ENCODE measurements at places on chromosomes 12 and 14.

DNA sequence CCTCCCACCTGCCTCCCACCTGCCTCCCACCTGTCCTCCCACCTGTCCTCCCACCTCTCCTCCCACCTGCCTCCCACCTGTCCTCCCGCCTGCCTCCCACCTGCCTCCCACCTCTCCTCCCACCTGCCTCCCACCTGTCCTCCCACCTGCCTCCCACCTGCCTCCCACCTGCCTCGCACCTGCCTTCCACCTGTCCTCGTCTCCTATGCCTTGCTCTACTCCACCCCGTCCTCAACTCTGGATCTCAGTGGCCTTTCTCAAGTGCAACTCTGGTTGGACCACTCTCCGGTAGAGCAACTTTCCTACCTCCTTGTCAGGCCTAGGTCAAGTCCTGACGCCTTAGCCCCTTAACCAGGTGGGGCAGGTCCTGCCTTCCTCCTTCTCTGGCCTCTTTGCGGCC, 29.3 kb upstream of the PEX5 start:
- no peak for DNase-seq

GRCh38 chr14:104706733-104707607, 17.1 kb upstream of the ADSS1 start:
- no peak for DNase-seq

DNA sequence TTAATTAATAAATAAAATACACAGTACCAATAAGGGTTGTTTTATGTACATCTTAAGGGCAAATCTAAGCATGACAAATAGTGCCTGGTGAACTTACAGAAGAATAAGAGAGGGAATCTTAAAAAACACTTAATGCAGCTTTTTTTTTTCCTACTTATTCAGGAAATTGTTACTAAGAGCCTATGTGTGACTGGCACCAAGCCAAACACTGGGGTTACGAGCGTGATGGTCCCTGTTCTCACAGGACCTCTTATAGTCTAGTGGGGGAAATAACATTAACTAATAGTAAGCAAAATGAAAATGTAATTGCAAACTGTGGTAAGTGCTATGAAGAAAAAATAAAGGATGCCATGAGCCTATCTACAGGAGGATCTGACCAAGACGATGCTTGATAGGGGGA, 53.6 kb downstream of the RTN1 start:
- DNase-seq = no peak

GRCh38 chr12:124582108-124582424, 14.7 kb upstream of the NCOR2 start:
- DNase-seq = no peak

GRCh38 chr14:66643344-66643743, 135.4 kb downstream of the GPHN start:
- no peak for DNase-seq

GRCh38 chr14:101564819-101565698, 3.8 kb downstream of the DIO3 start:
- DNase-seq = no peak

- DNase-seq = no peak
Measured at GRCh38 chr12:94625531-94625930, 24.8 kb downstream of the TMCC3 start.

- no peak for DNase-seq
Measured at GRCh38 chr14:95619785-95620417, 66.3 kb upstream of the TCL1B start.

DNA sequence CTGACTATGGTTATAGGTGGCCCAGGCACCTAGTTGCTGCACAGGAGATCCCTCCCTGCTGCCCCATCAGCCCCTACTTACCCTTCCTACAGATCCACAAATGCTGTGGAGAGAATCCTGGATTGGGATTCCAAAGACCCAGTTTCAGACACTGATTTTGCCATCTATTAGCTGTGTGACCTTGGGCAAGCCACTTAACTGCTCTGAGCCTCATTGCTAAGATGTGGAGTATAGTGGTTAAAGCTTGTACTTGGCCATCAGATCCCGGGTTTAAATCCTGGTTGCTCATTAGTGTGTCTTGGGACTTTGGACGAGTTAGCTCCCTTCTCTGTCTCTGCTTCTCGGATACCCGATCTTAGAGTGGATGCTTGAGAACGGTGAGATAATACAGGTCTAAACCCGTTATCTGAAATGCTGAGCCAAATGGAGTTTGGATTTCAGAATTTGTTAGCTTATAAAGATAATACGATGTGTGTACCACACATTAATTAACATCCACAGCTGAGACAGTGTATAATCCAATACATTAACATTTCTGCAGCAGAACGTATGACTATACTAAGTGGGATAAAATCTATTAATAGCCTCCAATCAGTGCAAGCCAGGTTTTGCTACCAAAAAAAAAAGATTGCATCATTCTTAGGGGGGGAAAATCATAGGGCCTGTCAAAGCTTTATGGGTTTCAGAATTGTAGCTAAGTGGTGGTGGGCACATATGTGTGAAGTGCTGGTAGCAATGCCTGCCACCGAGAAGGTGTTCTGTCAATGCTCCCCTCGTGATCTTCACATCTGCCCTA, 16.0 kb downstream of the PROX2 start:
- DNase-seq = no peak

DNA sequence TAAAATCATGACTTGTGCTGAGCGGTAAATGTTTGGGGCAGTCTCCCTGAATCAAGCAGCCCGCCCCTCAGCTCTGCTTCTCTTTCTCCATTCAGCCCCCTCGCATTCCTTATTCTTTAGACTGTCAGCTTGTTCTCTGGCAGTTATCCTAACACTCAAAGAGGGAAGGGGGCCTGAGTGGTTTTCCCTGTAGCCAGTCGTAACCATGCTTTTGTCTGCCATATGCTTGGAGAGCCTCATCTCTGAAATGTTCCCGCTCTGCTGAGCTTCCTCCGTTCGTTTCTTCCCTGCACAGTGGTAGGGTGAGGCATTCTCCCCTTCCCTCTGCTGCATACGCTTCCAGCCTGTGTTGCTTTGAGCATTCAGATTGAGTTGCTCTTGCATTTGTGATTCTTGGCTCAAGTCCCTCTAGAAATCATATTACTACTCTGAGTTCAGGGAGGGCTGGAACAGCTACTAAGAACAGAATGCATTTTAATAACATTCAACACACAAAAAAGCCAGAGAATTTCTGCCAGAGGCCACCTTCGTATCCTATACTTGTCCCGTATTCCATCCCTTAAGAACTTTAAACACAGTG, 119.7 kb downstream of the FBXL14 start:
- no peak for DNase-seq

GRCh38 chr12:28865776-28866175, 283.3 kb upstream of the FAR2 start:
- DNase-seq = no peak

- DNase-seq = no peak
Measured at GRCh38 chr12:20560935-20561334, 134.2 kb upstream of the SLCO1C1 start.

DNA sequence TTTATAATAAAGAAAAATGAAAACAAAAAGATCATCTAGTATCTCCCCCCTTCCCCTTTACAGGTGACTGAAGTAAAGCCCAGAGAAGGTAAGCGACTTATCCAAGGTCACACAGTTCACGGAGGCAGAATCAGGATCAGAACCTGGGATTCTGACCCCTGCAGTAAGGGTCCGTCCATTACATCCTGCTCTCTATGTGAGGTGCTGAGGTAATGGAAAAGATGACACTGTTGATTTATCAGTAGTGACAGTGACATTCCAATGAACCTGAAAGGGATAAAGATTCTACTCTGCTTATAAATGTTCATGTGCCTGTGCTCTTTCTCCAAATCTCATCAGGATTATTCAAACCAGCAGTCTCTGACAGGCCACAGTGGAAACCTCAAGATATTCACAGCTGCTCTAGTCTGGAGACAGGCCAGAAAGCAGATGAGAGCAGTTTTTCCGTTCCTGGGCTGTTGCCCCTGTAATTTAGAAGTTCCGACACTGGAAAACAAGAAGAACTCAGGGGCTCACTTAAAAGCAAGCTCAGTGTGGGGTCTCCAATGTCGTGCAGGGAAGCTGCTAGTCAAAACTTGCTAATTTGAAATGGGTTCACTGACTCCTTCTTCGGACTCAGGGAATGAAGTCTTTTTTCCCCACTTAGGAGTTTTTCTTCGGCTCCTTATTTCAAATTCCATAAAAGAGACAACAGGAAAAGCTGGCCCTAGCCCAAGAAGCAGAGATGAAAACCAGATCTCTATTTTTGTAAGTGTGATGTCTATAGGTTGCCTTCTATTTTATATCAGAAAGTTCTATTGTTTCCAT, 131.8 kb upstream of the EEA1 start:
- no peak for DNase-seq

DNA sequence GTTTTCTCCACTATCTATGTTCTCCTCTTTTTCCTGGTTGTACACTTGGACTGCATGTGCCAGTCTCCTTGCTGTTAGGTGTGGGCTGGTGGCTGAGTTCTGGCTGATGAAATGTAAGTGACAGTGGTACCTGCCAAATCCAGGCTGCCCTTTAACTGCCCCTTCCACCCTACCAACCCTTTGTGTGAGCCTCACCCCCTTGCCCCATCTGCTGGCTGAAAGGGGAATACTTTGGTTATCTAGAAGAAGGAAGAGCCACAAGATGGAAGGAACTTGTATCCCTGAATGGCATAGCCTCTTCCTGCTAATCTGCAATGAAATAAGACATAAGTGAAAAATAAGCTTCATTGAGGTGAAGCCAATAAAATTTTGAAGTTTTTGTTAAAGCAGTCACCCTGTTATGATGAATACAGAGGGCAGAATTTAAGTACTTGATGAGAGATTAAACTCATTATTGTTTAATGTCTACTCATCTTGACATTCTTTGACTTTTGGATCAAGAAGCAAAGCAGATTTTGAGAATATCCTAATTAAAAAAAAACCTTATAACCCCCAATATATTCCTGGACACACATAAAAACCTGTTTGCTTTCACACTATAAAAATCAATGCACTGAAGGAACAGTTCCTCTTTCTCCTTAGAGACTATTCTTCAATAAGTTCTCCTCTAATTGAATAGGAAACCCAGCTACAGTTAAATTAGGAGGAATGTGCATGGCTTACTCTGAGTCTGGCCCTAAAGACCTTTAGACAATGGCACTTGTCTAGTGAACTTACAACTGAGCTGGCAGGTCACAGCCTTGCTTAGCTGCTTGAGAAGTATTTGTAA, 262.6 kb upstream of the BTG1 start:
- no peak for DNase-seq

DNA sequence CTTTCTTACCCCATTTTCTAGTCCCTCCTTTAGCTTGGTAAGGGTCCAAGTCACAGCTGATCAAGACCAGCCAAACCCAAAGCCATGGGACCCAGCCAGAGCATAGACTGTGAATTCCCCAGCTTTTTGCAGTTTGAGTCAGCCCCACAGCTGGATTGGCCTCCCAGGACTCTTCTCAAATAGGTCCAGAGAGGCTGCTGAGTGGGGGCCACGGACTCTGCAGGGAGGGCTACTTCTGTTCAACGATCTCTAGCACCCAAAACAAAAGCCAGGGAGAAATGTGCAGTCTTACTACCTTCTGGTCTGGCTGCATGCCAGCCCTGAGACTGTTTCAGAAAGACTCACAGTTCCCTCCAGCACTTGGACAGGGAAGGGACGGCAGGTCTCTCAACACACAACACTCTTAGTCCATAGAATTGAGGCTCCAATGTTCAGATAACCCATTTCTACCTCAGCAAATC, 1.6 kb downstream of the VDR start:
- DNase-seq = no peak

GRCh38 chr12:132580701-132581292, 29.6 kb downstream of the LRCOL1 start:
- DNase-seq = no peak

DNA sequence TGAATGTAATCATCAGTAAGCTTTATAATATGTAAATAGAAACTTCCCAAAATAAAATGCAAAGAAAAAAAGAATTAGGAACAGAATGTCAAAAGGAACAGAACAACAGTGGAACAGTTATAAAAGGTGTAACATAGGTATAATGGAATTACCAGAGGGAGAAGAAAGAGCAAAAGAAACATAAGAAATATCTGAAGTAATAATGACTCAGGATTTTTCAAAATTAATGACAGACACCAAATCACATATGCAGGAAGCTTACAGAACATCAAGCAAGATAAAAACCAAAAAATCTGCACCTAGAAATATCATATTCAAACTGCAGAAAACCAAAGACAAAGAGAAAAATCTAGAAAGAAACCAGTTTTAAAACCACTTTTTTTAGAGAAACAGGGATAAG, 36.1 kb downstream of the TMEM116 start:
- DNase-seq = no peak

- DNase-seq = no peak
Measured at GRCh38 chr14:51463461-51463860, 188.2 kb upstream of the FRMD6 start.

DNA sequence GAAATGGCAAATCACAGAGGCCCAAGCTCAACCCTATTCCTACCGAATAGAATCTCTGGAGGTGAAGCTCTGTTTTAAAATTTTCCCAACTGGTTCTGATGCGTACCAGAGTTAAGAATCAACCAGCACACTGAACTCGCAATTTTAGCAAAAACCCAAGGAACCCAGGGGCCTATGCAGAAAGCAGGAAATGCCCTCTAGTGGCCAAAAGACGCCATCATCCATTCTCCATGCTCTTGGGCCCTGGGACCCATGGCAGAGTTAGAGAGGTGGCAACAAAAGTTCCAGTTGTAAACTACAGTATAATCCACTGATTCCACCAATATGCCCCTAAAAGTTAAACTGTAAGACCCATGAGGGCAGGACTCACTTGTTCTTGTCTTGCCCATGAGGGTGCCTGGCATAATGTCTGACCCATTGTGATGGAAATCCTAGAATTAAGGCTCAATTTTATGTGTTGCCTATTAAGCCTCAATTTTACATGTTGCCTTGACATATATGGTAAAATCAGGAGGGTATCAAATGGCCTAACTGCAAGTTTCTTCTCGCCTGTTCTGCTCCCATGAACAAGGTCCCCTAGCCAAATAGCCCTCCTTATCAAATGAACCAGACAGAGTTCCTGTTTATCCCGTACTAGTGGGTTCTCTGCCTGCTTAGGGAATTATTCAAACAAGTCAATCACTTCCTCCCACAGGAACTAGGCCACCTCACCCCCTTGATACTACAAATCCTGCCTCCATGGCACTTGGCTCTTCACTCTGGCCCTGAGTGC, 137.5 kb upstream of the CPM start:
- peak; percentile 57 for DNase-seq

DNA sequence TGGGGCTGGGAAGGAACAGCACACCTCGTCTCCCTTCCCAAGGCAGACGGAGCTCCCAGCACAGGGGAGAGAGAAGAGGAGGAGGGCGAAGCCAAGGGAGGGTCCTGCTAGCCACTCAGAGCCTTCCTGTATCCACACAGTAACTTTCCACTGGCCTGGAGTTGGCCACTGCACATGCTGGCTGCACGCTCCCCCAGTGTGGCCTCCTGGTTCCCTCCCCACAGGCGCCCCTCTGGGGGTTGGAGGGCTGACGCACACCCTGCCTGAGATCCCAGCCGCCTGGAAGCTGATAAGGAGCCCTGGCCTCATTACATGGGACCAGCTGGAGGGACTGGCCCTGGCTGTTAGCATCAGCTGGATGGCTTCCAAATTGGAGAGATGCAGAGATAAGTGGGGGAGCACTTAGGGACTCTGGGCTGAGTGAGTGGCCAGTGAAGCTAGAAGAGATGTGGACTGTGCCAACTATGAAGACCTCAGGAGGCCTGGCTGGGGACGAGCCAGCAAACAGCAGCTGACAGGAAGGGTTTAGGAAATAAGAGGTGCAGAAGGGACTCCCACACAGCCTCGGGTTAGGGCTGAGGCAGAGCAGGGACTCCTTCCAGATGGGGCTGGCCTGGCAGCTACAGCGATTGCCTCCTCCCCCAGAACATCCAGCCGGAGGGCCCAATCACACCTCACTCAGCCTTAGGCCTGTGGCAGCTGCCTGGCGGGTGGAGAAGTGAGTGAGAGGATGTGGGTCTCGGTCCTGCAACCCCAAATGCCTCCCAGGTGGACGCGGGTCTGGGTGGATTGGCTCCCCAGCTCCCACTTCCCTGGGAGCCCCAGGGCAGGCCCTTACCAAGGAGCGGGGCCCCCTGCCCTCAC, 26.3 kb upstream of the BCDIN3D start:
- no peak for DNase-seq

Data from activated T-cell treated with anti-CD3 and anti-CD28 coated beads for 24 hours (primary cell).